ENCODE measurements at places on chromosomes 4 and X.

GRCh38 chr4:40550948-40551462 lies 78.7 kb downstream of the RBM47 start:
- H3K4me3 ChIP-seq: no peak overlapping the region
- no peaks in the 10 kb centered on the region for H3K27me3 ChIP-seq
- no peak overlapping the region for H3K27ac ChIP-seq
- H3K36me3 ChIP-seq: no peaks in the 10 kb centered on the region
- peak; percentile 69 for DNase-seq
- H3K4me1 ChIP-seq: no peaks in the 10 kb centered on the region

DNA sequence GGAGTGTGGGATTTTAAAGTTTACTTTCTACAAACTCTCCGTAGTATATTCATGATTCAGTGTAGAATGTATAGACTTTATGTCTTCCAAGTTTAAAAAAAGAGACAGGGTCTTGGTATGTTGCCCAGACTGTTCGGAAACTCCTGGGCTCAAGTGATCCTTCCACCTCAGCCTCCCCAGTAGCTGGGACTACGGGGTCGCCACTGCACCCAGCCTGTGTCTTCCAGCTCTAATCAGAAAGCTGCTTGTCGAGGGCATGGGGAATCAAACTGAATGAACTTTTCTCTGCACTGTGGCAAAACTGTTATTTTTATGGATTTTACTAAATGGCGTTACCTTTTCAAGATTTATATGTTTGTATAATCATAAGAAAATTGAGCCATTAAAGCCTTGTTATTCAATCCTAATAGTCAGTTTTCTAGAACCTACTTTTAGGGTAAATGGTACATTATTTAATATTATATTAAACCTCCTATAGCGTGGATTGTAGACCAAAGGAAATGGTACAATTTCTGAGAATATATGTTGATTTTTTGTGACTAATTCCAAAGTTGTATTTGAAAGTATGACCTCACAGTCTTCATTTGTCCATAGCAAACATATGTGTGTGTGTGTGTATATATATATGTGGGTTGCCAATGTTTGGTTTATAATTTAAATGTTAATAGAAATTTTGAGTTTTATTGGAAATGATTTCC lies 1.1 kb downstream of the BLOC1S4 start:
- H3K27ac ChIP-seq: peak overlapping the region; percentile 69
- H3K36me3 ChIP-seq: no peaks in the 10 kb centered on the region
- no peak for DNase-seq

DNA sequence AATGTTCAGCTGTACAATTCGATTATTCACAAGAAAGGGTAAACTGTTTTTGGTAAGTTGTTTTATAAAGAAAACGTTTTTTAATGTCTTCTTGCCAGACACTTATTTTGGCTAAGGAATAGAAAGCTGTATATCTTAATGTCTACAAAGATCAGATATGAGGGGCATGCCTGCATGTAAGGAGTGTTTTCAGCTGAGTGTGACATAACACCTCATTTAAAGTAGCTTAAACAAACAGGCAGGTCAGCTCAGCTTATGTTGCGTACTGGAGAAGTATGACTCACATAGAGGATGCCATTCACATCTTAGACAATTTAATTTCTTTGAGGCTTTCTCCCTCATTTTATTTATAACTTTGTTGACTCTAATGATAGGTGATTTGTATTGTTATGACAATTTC lies 30.4 kb downstream of the LAMTOR3 start:
- no peak for DNase-seq
- no peak overlapping the region for H3K4me3 ChIP-seq
- H3K27ac ChIP-seq: no peak overlapping the region
- H3K36me3 ChIP-seq: no peaks in the 10 kb centered on the region
- H3K4me1 ChIP-seq: no peaks in the 10 kb centered on the region
- H3K27me3 ChIP-seq: no peaks in the 10 kb centered on the region

DNA sequence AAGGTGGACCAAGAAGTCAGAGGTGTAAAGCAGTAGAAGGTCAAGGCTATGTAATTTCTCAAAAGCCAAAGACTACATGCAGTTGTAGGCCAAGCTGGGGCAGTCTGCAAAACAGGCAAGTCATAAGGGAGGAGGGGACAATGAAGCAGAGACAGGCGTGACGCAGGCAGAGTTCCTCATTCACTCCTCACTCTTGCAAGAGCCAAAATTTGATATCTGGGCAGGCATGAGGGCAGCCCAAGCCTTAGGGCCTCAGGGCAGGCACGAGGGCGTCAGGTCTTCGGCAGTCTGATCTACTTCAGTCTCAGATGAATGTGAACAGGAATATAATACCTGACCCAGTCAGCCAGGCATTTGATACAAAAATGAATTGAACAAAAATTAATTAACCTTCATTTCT lies 86.4 kb upstream of the AGA start:
- no peaks in the 10 kb centered on the region for H3K36me3 ChIP-seq
- H3K27ac ChIP-seq: no peak overlapping the region
- no peaks in the 10 kb centered on the region for H3K27me3 ChIP-seq
- H3K4me3 ChIP-seq: no peak overlapping the region
- DNase-seq: no peak

- no peaks in the 10 kb centered on the region for H3K27me3 ChIP-seq
- no peak overlapping the region for H3K4me3 ChIP-seq
- H3K36me3 ChIP-seq: no peaks in the 10 kb centered on the region
- no peak overlapping the region for H3K27ac ChIP-seq
Measured at GRCh38 chrX:138026211-138026610, 460.3 kb downstream of the ZIC3 start.

- H3K36me3 ChIP-seq: no peaks in the 10 kb centered on the region
- H3K27ac ChIP-seq: no peak overlapping the region
- no peaks in the 10 kb centered on the region for H3K27me3 ChIP-seq
- DNase-seq: no peak
Measured at GRCh38 chr4:99100876-99101275, 12.3 kb upstream of the ADH5 start.

- no peak for DNase-seq
- H3K27me3 ChIP-seq: no peaks in the 10 kb centered on the region
- peaks cover 28% of the 10 kb centered on the region for H3K4me1 ChIP-seq
- H3K4me3 ChIP-seq: no peak overlapping the region
Measured at GRCh38 chr4:159150821-159151390, 48.0 kb downstream of the RAPGEF2 start.

GRCh38 chr4:74410272-74410671 lies 34.7 kb upstream of the AREG start:
- no peak overlapping the region for H3K27ac ChIP-seq
- no peak for DNase-seq
- no peak overlapping the region for H3K4me3 ChIP-seq
- no peaks in the 10 kb centered on the region for H3K36me3 ChIP-seq
- no peaks in the 10 kb centered on the region for H3K4me1 ChIP-seq
- no peaks in the 10 kb centered on the region for H3K27me3 ChIP-seq

GRCh38 chr4:61827907-61828391 lies 627.8 kb downstream of the ADGRL3 start:
- H3K4me1 ChIP-seq: no peaks in the 10 kb centered on the region
- H3K27ac ChIP-seq: no peak overlapping the region
- no peaks in the 10 kb centered on the region for H3K27me3 ChIP-seq
- H3K4me3 ChIP-seq: no peak overlapping the region

DNA sequence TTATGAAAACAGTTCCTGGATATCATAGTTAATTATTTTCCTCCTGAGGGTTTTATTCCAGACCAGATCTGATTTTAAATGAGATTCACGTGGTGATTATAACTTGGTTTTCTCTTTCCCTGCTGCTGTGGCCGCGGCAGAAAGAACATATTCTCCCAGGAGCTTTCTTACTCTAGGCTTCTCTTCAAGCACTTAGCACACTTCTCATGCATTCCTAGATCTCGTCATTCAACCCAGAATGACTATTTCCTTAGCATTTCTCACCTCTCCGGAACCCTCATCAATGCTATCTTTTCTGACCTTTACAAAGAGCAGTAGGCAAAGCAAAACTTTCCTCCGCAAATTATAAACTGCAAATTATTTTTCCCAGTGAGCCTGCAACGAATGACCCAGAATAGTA lies 122.9 kb downstream of the GPAT3 start:
- H3K27ac ChIP-seq: no peak overlapping the region
- H3K4me3 ChIP-seq: no peak overlapping the region
- DNase-seq: no peak
- no peaks in the 10 kb centered on the region for H3K36me3 ChIP-seq
- no peaks in the 10 kb centered on the region for H3K27me3 ChIP-seq

DNA sequence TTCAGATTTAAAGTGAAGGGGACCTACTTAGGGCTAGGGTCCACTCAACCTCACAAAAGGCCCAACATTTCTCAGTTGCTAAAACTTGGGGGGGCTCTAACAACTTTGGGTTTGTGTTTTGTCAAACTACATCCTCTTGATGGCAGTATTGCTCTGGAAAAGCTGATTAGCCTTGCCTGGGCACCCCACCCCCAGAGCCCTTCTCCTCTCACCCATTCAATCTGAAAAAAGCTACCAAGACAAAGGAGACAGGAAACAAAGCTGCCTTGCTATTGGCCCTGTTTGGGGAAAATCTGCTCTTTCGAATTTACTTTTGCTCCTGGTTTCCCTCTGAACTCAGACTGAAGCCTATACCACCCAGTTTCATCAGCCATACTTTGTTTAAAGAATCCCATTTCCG lies 195.2 kb upstream of the STK26 start:
- H3K27ac ChIP-seq: no peak overlapping the region
- peak; percentile 63 for DNase-seq
- H3K4me3 ChIP-seq: peak overlapping the region; percentile 61
- no peaks in the 10 kb centered on the region for H3K27me3 ChIP-seq

DNA sequence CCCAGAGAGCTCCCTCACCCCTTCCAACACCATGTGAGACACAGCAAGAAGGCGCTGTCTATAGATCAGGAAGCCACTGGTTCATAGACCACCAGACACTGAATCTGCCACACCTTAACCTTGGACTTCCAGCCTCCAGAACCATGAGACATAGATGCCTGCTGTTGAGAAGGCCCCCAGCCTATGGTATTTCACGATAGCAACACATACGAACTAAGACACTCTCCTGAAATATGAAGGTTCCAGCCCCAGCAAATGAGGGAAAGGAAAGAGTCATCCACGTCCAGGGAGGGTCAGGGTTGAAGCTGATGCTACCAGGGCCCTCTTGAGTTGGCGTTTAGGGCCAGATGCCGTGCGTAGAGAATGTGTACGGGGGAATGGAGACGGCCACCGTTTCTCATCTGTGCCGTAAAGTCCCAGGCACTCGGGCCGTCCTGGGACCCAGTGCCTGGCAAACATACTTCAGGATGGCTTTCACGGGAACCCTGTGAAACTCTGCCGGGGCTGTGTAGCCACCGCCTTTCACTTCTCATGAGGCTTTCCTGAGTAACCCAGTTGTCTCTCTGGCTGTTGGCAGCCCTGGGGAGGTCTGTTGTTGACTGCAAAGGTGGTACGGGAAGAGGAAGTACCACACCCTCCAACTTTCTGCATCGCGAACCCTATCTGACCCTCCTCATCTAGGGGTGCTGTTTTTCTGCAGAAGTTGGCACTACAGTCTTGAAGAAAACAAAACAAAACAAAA lies 17.7 kb upstream of the P2RY8 start:
- no peak overlapping the region for H3K27ac ChIP-seq
- no peaks in the 10 kb centered on the region for H3K27me3 ChIP-seq

DNA sequence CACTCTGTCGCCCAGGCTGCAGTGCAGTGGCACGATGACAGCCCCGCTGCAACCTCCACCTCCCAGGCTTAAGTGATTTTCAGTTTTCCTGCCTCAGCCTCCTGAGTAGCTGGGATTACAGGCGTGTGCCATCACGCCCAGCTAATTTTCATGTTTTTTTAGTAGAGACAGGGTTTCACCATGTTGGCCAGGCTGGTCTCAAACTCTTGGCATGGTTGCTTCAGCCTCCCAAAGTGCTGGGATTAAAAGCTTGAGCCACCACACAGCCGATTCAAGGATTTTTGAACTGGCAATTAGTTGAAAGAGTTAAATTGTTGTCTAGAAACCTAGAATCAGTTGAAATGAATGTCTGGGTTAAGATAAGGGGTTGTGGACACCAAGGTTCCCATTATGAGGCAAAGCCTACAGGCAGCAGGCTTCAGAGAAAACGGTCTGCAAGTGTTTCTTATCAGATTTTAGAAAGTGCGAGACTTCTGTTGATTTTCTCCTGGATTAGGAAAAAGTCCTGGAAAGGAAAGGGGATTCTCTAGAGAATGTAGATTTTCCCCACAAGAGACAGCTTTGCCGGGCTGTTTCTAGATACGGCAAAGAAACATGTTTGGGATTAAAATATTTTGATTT lies 8.3 kb upstream of the CCNI start:
- H3K4me1 ChIP-seq: no peaks in the 10 kb centered on the region
- H3K27ac ChIP-seq: no peak overlapping the region
- no peaks in the 10 kb centered on the region for H3K36me3 ChIP-seq
- H3K27me3 ChIP-seq: no peaks in the 10 kb centered on the region
- H3K4me3 ChIP-seq: no peak overlapping the region

GRCh38 chr4:13982010-13982409 lies 354.5 kb upstream of the BOD1L1 start:
- H3K4me3 ChIP-seq: no peak overlapping the region
- H3K4me1 ChIP-seq: peaks cover 4% of the 10 kb centered on the region
- no peak for DNase-seq
- no peaks in the 10 kb centered on the region for H3K27me3 ChIP-seq
- H3K27ac ChIP-seq: no peak overlapping the region

DNA sequence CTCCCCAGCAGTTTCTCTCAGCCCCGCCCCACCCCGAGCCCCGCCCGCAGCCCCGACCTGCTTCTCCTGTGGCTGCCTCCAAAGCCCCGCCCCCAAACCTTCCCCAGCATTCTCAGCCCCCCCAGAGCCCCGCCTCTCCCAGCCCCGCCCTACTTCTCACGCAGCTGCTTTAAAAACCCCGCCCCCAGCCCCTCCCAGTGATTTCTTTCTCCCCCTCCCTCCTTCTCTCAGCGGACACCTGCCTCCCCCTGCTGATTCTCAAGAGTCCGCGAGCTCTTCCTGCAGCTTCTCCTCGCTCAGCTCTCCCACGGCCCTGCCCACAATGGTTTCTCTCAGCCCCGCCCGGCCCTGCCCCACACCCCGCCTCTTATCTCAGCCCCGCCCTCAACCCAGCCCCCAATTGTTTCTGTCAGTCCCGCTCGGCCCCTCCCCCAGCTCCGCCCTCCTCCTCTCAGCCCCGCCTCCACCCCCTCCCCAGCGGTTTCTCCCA lies 636 bp upstream of the EOLA1 start:
- H3K4me3 ChIP-seq: peak overlapping the region; percentile 66
- H3K27me3 ChIP-seq: no peaks in the 10 kb centered on the region
- H3K4me1 ChIP-seq: no peaks in the 10 kb centered on the region
- H3K36me3 ChIP-seq: no peaks in the 10 kb centered on the region
- peak overlapping the region; percentile 92 for H3K27ac ChIP-seq
- peak; percentile 92 for DNase-seq

DNA sequence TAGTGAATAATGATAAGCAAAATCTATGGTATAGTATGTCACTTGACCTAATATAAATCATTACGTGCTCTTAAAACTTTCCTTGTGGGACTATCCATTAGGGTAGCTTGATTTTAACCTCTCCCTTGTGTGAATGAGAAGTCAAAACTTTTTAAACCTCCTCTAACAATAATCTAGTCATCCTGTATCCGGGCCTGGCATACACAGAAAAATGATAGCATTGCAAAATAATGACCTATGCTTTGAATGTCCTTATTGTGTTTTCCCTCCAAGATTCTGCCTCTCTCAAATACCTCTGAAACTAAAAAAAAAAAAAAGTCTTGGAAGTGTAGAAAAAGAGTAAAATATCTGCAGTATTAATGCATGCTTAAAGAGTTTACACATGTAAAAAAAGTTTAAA lies 250.0 kb upstream of the NDST3 start:
- no peak for DNase-seq
- no peaks in the 10 kb centered on the region for H3K27me3 ChIP-seq
- H3K36me3 ChIP-seq: no peaks in the 10 kb centered on the region

- H3K27me3 ChIP-seq: no peaks in the 10 kb centered on the region
- H3K4me3 ChIP-seq: peak overlapping the region; percentile 90
- H3K4me1 ChIP-seq: peaks cover 24% of the 10 kb centered on the region
- peak overlapping the region; percentile 94 for H3K27ac ChIP-seq
Measured at GRCh38 chr4:145178740-145179280, 1.6 kb downstream of the OTUD4 start.

Measured in cardiac muscle cell (in vitro differentiated cells and primary cell).